ENCODE measurements at places on chromosomes 12 and 14. TPM values are rescaled to one million over a fixed set of nuclear protein-coding genes. Genes with fewer than 3 reads are reported as not detected.

DNA sequence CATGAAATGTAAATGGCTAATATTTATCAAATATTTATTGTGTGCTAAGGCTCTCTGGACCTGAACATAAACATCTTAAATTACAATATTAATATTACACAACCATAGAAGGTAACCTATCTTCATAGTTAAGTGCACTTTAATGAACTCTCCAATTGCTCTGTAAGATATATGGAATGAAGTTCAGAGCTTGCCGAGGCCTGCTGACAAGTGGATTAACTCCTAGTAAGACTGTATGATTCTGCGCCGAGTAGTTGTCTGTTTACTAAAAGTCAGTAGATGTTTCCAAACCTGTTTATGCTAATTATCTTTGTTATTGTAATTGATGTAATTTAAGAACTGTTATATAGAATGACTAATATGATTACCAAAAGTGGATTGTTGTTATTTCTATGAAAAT lies 77.2 kb downstream of the PTPRR start:
- no peaks in the 10 kb centered on the region for H3K27me3 ChIP-seq
- no peak overlapping the region for H3K27ac ChIP-seq
- no peaks in the 10 kb centered on the region for H3K4me1 ChIP-seq
- DNase-seq, result no peak

Gene GPR162
- total RNA-seq, result not detected

Gene TAS2R31
- total RNA-seq, result 1.9 TPM

Gene DBX2
- total RNA-seq, result not detected

GRCh38 chr14:101595887-101596721 lies 34.8 kb downstream of the DIO3 start:
- H3K4me1 ChIP-seq, result peaks cover 43% of the 10 kb centered on the region
- H3K27ac ChIP-seq, result peak overlapping the region; percentile 66
- H3K27me3 ChIP-seq, result no peaks in the 10 kb centered on the region
- DNase-seq, result peak; percentile 38
- H3K4me3 ChIP-seq, result no peak overlapping the region
